ENCODE measurements at places on chromosomes 7 and 10.
A peak's percentile ranks its signal among the peaks of the same experiment; 100 is the strongest.

- DNase-seq, result no peak
These were observed 67.2 kb upstream of the LRGUK start for GRCh38 chr7:134059921-134060320.

- DNase-seq, result no peak
These were observed 7.5 kb upstream of the DDIT4 start for GRCh38 chr10:72265990-72266865.

DNA sequence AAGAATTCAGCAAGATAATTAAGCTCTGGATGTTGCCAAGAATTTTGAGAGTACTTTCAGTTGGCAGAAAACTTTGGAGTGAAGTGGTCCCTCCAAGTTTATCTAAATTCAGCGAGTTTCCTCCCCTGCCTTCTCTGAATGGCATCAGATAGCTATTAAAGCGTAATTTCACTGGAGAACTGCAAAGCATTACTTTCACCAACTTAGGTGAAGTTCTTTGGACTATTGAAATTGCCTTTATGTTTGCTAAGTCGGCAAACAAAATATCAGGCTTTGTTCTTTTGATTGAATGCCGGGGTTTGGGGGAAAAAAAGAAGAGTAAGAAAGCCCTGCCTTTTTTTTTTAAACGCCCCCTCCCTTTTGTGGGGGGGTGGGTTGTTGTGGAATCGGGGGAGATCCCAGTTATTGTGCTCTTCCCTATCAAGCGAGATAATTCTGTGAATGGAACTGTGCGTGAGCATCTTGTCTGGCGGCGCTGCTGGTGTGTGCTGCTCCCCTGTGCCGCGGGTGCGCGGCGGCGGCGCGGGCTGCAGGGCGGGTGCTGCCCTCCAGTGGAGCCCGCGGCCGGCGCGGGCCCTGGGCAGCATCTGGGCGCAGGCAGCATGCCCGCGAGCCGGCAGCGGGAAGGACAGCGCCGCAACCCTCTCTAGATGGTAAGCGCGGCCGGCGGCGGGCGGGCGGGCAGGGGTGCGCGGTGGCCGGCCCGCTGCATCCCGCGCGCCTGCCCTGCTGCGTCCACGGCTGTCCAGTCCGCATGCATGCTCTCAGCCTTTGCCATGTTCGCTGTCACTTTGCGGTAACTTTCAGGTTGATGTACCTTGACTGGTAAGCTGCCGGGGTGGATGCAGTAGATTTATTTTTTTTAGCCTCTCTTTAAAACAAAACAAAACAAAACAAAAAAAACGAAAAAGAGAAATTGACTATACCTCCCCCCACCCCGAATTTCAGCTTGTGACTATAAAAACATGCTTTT is 176.5 kb downstream of the TCF7L2 start:
- DNase-seq, result peak; percentile 84

DNA sequence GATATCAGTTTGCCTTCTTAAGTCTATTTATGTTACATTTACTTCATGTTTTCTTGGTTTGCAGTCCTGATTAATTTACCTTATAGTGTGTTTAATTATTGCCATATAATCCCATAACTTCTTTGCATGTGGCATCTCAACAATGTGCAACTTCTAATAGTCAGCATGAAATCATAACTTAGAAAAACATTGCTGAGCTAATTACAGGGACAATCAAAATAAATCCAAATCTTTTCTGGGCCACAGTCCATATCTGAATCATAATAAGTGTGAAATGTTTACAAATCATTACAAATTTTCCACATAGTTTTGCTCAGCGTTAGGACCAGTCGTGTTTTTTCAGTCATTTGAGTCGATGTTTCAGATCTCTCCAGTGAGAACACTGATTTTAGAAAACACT is 29.1 kb upstream of the CABCOCO1 start:
- no peak for DNase-seq

DNA sequence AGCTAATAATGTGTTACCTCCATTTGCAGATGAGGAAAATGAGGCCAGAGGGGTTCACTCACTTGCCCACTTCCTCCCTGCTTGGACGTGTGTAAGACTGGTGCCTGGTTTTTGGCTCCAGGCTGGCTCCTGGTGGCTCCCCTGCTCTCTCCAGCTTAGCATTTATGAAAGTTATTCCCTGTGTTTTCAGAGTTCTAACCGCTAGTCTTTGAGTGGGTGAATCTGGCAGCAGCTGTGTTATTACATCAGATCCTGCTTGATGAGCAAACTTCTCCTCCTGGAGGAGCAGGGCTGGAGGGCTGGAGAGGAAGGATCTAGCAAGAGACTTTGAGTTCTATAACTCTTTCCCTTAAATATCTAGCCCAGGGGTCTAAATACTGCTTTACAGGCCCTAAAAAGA is 80.9 kb upstream of the AGBL3 start:
- DNase-seq, result no peak

- no peak for DNase-seq
These were observed 167.7 kb downstream of the GFRA1 start for GRCh38 chr10:116105264-116105663.

DNA sequence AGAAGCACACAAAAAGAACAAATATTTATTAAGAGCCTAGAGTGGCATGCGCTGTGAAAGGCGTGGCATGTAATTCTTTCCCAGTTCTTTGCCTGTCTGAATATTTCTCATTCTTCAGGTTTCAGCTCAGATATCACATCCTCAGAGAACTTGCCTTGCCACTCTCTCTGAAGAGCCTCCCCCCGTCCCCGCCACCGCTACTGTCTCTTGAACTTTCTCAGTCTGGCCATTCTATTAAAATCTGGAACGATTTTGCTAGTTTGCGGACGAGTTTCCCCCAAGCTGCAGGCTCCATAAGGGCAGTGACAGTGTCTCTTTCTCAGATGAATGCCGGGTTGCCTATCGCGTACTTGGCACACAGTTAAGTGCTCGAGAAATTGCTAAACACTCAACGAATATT is 787 bp upstream of the PLEKHA1 start:
- no peak for DNase-seq

- DNase-seq, result no peak
These were observed 138.0 kb downstream of the PPP1R9A start for GRCh38 chr7:95045236-95045923.

DNA sequence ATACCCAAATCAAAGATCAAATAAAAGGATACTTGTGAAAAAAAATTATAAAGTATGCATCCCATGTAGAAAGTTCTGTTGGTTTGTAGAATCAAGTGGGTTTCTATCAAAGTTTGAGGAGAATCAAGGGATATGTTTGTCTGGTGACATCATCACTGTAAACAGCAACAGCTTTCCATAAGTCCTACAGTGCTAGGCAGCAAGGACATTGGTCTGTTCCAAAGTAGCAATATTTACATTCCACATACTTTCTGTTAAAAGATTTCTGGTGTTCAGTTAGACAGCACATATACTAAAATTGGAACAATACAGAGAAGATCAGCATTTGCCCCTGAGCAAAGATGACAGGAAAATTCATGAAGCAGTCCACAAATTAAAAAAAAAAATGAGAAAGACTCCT is 683.9 kb downstream of the XPNPEP1 start:
- DNase-seq, result no peak
